ENCODE measurements at places on chromosomes 4 and X.

DNA sequence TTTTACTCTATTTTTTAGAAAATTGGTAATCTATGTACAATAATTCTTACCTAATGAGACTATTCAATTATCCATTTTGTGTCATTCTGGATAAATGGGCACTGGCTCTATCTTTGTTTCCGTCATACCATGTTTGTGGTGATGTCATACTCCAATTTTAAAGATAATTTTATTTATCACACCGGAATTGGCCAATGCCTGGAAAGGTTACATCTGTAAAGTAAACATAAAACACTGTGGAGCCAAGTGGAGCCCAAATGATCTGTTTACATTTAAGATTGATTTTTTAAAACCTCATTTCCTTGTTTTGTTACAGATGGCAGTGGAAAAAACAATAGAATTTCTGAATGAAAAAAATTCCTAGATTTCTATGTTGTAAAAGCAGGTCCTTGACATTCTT lies 120.2 kb upstream of the GPRIN3 start:
- DNase-seq, result no peak

DNA sequence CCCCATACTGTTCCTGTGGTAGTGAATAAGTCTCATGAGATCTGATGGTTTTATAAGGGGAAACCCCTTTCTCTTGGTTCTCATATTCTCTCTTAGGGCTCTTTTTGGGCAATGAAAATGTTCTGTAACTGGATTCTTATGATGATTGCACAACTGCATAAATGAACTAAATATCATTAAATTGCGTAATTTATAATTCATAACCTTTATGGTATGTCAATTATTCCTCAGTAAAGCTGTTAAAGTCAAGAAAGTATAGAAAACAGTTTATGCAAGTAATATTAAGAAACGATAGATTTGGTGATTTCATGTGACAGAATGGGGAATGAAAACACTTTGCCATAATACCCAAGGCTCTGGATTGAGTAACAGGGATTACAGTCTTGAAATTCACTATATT lies 33.5 kb upstream of the SPANXD start:
- no peak for DNase-seq

DNA sequence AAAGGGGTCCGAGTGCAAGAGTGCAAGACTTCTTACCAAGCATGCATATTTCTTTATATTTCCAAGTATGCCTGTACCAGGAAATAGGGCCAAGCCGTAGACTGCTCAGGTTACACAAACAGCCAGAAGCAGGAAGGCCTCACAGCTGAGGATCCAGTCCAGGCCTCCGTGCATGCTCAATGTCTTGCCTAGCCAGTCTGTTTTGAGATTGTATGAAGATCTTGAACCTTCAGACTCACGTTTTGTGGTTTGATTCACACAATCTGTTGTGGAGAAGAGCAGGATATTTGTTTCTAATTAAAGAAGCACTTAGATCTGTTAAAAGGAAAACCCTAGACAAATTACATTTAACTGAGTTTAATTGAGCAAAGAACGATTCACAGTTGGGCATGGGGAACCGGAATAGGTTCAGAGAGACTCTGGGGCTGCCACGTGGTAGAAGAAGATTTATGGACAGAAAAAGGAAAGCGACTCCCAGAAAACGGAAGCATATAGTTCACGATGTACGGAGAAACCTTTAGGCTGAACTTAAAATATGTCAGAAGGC lies 1.2 kb downstream of the MGST2 start:
- DNase-seq, result peak; percentile 68

- DNase-seq, result no peak
These were observed 340.1 kb upstream of the RPS6KA3 start for GRCh38 chrX:20606831-20607230.

DNA sequence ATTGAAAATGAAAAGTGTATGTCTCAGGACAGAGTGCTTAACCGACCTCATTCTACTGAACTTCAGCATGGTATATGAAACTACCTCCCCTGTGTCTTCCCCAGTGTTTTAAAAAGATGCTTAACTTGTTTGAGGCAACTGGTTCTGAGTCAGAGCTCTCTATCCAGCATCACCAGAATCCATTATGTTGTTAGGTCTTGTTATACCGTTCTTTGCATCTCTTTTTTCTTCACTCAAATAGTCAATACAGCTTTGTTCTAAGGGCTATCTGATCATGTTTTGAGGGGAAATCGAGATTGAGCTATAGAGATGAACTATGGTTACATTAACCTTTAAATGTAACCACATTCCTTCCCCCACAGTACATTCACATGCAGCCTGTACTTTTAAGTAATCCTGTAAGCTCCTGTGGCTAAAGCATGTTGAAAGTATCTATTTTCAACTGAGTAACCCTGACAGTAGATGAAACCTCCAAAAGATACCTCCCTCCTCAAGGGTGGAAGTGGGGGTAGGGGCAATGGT lies 514.4 kb downstream of the RPA4 start:
- no peak for DNase-seq

GRCh38 chr4:151401739-151402138 lies 7.2 kb upstream of the FHIP1A start:
- DNase-seq, result no peak

DNA sequence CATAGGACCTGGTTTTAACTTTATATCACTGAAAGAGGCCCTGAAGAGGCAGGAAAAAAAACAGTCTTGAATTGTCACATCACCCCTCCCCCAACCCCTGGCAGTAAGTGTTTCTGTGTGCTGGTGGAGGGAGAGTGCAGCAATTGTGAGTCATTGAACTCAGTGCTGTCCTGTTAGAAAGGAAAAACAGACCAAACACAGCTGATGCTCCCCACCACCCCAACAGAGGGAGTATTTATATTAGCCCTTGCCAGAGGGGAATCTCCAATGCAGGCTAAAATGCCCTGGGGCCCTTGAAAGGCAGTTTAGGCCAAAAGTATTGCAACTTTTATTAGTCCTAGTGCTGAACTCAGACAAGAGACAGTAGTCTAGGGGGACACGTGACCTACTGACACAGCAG lies 197.8 kb upstream of the AGTR2 start:
- no peak for DNase-seq

Data from T-helper 1 cell (primary cell).